B cell (primary cell): ENCODE measurements at places on chromosomes 12 and 14. TPM values are rescaled to one million over a fixed set of nuclear protein-coding genes. Genes with fewer than 3 reads are reported as not detected.

POTEG gene
- 0.24 TPM in 1 of 2 replicates, not detected in the other for polyA plus RNA-seq

KRT72 gene
- polyA plus RNA-seq = 0.04 and 0.49 TPM in 2 replicates

DNA sequence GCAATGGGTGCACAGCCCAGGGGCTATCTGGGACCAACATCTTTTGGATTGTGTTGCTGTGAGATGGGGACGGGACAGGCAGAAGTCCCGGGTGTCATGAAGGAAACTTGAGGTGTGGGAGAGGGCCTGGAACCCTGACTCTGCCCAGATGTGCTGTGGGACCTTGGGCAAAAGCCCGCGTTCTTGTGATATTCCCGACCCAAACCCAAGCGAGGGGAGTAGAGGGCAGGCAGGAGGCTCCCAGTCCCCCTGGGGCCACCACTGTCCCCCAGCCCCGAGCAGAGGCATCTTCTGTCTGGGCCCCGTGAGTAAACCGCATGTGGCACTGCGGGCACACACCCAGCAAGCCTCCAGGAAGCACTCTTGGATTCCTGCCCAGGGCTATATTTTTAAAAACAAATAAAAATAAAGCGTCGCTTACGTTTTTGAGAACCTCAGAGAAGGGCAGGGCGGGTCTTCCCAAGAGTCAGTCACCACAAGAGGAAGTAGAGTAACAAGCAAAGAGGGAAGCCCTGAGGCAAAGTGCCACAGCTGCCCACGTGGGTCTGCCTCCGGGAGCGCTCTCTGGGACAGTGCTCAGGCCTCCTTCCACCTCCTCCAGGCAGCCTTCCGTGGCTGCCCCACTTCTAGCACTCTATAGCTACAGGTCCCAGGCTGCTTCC is 39.5 kb downstream of the BEGAIN start:
- peak; percentile 76 for DNase-seq
- H3K4me3 ChIP-seq = peak overlapping the region; percentile 5
- no peak overlapping the region for H3K27ac ChIP-seq

- H3K27ac ChIP-seq = no peak overlapping the region
- no peak for DNase-seq
- no peaks in the 10 kb centered on the region for H3K36me3 ChIP-seq
These were observed 99.6 kb upstream of the FOXG1 start for GRCh38 chr14:28666961-28667360.

- no peak for DNase-seq
- no peaks in the 10 kb centered on the region for H3K4me1 ChIP-seq
- H3K4me3 ChIP-seq = no peak overlapping the region
- H3K27me3 ChIP-seq = peaks cover 9% of the 10 kb centered on the region
- H3K36me3 ChIP-seq = no peaks in the 10 kb centered on the region
- no peak overlapping the region for H3K27ac ChIP-seq
These were observed 48.7 kb downstream of the PLEKHG3 start for GRCh38 chr14:64752909-64753308.

DNA sequence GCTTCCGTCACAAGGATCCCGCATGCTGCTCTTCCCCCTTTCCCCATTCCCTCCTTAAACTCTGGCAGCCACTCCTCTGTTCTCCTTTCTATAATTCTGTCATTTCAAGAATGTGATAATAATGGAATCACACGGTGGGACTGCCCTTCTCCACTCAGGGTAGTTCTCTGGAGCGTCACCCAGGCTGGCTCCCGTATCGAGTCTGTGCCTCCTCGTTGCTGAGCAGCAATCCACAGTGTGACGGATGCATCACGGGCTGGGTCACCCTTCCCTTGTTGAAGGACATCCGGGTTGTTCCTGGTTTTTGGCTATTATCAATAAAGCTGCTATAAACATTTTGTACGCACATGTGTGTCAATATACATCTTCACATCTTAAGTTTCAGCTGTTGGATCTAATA is 5.7 kb upstream of the SYNE3 start:
- no peak overlapping the region for H3K27ac ChIP-seq
- no peak for DNase-seq
- H3K4me1 ChIP-seq = peaks cover 42% of the 10 kb centered on the region

DNA sequence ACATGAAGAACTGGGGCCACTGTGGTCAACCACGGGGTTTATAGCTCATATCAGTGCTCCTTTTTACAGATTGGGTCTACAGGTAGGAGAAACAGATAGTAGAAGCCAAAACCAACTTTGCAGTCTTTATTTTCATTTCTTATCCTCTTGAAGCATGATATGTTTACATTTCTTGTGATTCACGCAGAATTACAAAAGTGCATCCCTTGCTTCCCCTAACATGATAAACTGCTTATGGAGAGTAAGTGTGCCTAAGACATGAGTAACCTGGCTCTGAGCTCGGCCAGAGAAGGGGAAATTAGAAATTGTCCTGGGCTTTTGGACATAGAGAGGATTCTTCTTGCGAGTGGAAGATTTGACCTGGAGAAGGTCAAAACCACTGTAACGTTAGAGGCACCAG is 18.4 kb downstream of the PWP1 start:
- H3K27me3 ChIP-seq = no peaks in the 10 kb centered on the region
- peaks cover 11% of the 10 kb centered on the region for H3K4me1 ChIP-seq
- H3K4me3 ChIP-seq = no peak overlapping the region
- peak overlapping the region; percentile 67 for H3K27ac ChIP-seq
- no peak for DNase-seq

DNA sequence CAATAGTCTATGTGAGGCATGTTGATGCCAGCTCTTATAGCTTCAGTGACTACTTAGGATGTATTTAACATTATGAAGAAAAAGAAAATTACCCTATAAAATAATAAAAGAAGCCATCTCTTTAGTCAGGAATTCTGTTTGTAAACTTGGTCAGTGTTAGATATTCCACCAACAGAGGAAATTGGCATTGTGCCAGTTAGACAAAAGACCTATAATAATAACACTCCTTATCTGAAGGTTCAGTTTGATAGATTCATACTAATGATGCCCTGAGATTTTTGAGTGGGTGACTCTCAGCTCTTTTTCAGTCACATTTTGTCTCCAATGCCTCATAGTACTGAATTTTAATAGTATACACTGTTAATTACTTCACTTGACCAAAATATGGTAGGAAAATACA is 6.6 kb downstream of the SYT10 start:
- H3K27ac ChIP-seq = no peak overlapping the region
- no peak for DNase-seq
- H3K36me3 ChIP-seq = no peaks in the 10 kb centered on the region
- H3K27me3 ChIP-seq = peaks cover 2% of the 10 kb centered on the region

DNA sequence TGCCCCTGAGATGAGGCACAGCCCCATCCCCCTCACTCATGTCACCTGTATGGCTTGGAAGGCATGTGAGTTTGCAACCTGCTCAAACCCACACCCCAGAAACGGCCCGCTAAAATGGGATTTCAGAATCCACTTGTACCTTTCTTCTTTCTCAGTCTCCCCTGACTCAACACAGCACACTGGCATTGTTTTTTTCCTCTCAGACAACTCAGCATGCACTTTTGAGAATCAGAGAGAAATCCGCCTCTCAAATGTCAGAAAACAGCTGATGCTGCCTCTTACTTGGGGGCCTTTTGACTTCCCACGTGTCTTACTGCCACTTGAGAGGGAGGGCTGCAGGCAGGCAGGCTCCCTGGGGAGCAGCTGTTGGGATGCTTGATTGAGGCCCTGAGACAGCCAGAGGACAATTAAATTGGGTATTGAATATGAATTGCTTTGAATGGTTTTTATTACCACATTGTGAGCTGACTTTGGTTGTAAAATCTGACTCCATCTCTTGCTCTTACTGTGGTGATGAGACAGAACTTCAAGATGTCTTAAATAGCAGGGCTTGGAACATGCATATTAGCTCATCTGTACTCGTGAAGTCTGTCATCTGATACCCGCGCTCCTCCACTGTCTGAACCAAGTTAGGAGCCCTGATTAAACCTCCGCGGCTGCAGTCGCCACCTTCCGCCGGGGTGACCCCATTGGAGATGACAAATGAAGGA is 96.6 kb downstream of the APAF1 start:
- H3K4me1 ChIP-seq = peaks cover 11% of the 10 kb centered on the region
- no peak for DNase-seq
- H3K36me3 ChIP-seq = no peaks in the 10 kb centered on the region

DNA sequence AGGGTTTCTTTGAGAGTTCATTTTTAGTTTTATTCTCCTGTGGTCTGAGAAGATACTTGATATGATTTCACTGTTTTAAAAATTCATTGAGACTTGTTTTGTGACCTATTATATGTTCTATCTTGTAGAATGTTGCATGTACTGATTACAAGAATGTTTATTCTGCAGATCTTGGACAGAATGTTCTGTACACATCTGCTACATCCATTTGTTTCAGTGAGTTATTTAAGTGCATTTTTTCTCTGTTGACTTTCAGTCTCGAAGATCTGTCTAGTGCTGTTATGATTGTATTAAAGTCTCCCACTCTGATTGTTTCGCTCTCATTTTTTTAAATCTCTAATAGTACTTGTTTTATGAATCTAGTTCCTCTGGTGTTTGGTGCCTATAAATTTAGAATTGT is 1319.8 kb downstream of the TMEM121 start:
- peaks cover 56% of the 10 kb centered on the region for H3K4me1 ChIP-seq
- peak overlapping the region; percentile 95 for H3K27ac ChIP-seq
- DNase-seq = no peak
- no peaks in the 10 kb centered on the region for H3K27me3 ChIP-seq
- no peaks in the 10 kb centered on the region for H3K36me3 ChIP-seq

DNA sequence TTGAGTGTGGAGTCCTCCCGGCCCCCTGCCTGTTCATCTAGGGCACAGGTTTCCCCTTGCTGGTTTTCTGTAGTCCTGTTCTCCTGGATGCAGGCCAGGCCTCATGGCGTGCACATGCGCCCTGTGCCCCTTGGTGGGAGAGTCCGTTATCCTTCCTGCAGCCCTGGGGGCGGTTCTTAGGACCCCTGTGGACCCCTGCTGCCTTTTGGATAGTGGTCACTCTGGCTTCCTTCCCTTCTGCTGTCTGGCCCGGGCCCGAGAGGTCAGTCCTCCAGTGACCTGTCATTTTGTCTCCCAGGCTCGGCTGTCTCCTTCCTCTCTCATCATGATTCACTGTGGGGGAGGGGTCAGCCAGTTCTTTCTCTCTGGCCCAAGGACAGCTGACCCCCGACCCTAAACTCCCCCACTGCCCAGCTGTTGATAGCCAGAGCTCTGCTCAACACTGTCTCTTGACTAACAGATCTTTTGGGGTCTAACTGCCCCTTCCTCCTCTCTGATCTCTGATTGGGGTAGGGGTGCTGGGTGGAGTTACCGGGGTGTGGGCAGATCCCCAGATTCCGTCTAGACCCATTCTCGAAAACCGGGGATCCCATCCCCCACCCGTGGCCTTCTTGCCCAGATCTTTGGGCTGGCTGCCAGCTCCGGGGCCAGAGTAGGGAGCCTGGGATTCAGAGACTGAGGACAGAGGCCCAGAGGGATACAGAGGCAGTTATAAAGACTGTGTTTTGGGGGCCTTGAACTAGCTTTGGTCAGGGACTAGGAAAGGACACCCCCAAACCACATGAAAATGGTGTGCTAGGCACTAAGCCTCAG is 7.0 kb downstream of the CCND2 start:
- no peak overlapping the region for H3K27ac ChIP-seq
- H3K4me1 ChIP-seq = peaks cover 6% of the 10 kb centered on the region
- peaks cover 3% of the 10 kb centered on the region for H3K36me3 ChIP-seq
- no peak overlapping the region for H3K4me3 ChIP-seq

GRCh38 chr12:2443776-2444175 is 351.0 kb upstream of the FKBP4 start:
- no peak for DNase-seq
- no peak overlapping the region for H3K27ac ChIP-seq
- H3K27me3 ChIP-seq = no peaks in the 10 kb centered on the region
- no peak overlapping the region for H3K4me3 ChIP-seq
- H3K36me3 ChIP-seq = no peaks in the 10 kb centered on the region

DNA sequence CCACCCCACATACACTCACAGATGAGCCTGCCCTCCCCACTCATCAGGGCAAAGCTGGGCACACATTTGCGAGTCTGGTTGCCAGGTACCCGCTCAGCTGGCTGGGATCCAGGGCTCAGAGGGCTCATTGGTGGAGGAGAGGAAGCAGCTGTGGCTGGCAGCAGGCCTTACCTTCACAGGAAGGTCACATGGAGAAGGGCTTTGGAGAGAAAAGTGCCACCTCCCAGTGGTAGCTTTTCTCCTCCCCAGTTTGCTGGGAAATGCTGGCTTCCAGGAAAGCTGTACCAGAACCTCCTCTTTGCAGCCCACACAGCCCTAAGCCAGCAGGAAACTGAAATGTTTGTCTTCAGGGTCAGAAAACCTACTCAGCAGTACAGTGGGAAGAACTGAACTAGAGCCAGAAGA is 55.6 kb downstream of the LGMN start:
- no peak for DNase-seq
- H3K4me1 ChIP-seq = peaks cover 18% of the 10 kb centered on the region
- no peak overlapping the region for H3K4me3 ChIP-seq
- H3K27ac ChIP-seq = no peak overlapping the region
- H3K36me3 ChIP-seq = no peaks in the 10 kb centered on the region

DNA sequence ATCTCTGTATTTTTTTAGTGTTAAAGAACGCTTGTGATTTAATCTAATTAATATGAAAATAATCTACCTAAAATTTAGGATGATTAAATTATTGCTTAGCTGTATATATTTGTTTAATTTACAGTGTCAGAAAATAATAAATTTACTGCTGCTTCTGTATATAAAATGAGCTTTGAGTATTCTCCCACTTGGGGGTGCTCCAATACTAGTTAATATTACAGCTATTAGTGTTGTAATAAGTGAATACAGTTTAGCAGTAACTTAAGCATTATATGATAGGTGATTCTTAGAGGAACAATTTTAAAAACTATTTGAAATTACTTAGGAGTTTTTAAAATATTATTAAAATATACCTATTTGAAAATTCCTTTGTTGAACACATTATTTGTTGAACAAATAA is 62.2 kb downstream of the PAPOLA start:
- H3K27ac ChIP-seq = no peak overlapping the region
- H3K4me1 ChIP-seq = no peaks in the 10 kb centered on the region
- no peaks in the 10 kb centered on the region for H3K27me3 ChIP-seq

GRCh38 chr12:106445053-106445452 is 87.5 kb downstream of the POLR3B start:
- H3K36me3 ChIP-seq = peaks cover 7% of the 10 kb centered on the region
- no peak for DNase-seq
- no peaks in the 10 kb centered on the region for H3K27me3 ChIP-seq
- no peak overlapping the region for H3K4me3 ChIP-seq
- H3K27ac ChIP-seq = no peak overlapping the region
- H3K4me1 ChIP-seq = no peaks in the 10 kb centered on the region

- no peaks in the 10 kb centered on the region for H3K27me3 ChIP-seq
- no peak overlapping the region for H3K4me3 ChIP-seq
- no peaks in the 10 kb centered on the region for H3K36me3 ChIP-seq
- no peak overlapping the region for H3K27ac ChIP-seq
These were observed 166.0 kb downstream of the KLHL28 start for GRCh38 chr14:44795725-44796124.
